ENCODE measurements at places on chromosomes 13 and 19.
A peak's percentile ranks its signal among the peaks of the same experiment; 100 is the strongest.

DNA sequence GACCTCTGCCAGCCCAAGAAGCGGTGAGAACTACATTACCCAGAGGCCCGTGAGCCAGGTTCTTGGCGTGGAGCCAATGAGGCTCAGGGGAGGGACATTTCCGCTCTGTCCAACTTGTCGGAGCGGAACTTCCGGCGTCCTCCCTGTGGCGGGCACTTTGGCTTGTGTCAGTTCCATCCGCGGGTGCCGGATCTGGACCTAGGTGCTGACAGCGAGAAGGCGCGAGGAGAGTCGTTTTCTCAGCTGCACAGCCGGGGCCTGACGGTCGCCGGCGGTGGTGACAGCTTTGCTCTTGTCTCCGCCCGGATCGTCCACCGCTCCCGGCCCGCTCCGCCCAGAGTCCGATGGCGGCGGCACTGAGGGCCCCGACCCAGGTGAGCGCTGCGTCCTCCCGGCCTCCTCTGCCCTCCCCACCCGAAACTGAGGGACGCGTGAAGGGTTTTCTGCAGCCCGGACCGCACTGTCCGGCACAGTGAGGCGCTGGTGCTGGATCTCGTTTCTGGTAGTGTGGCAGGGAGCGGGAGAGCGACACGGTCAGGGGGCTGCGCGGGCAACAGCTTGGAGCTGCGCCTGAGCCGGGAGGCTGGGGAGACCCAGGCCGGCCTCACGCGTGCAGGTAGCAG is at the start of gene ZNF530:
Gene ZNF530, plus strand, starts transcription at position 125 of the 623 bp plus-strand sequence. CDS start 4,461 bp downstream, outside the sequence.
- peak; percentile 81 for DNase-seq

DNA sequence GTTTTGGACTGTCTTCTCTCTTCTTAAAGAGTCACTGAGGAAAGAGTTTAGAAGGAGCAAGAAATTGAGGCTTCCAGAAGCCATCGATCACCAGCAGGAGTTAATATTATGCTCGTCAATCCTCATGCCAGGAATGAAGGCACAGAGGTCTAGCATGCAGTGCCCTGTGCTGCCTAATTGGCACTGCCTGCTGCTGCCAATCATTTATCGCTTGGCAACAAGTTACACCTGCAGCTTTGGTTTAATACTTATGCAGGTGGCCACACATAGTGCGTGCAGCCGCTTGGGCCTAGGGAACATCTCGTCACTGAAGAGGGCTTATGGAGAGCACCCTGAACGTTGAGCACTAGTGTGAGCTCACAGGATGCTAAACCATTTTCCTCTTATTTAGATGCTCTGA is 2.7 kb upstream of the SOX1 start:
- DNase-seq = peak; percentile 77

DNA sequence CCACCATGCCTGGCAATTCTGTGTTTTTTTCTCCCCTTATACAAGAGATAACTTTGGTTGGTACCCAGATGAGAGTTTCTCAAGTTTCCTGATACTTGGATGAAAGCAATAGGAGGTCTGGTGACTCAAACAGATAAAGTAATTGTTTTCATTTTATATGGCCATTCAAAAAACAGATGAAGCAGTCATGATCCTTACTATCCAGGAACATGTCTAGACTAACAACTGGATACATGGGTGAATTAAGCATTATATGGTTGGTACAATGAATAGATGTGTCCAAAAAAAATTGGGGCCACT is 8.5 kb downstream of the ZNF430 start:
- no peak for DNase-seq

GRCh38 chr19:1412995-1413800 is 5.8 kb downstream of the DAZAP1 start:
- no peak for DNase-seq

DNA sequence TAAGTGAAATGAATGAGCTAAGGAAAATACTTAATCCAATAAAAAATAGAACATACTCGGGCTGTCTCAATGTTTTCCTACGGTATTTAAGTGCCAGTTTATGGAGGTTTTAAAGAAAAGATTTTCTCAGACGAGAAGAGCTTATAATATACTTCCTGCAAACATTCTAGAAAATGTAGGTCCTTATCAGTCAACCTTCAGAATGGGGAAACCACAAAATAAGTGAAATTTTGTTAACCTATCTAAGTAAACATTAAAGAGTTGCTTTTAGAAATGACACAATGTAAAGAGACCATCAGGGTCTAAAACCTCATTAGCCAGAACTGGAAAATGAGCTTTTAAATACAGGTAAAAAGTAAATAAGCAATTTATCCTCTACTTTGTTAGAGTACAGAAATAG is 12.1 kb downstream of the MIR17HG start:
- DNase-seq = no peak

GRCh38 chr13:40087091-40088002 is 431.9 kb downstream of the COG6 start:
- DNase-seq = no peak

GRCh38 chr13:91630946-91631345 is 232.5 kb downstream of the GPC5 start:
- no peak for DNase-seq

DNA sequence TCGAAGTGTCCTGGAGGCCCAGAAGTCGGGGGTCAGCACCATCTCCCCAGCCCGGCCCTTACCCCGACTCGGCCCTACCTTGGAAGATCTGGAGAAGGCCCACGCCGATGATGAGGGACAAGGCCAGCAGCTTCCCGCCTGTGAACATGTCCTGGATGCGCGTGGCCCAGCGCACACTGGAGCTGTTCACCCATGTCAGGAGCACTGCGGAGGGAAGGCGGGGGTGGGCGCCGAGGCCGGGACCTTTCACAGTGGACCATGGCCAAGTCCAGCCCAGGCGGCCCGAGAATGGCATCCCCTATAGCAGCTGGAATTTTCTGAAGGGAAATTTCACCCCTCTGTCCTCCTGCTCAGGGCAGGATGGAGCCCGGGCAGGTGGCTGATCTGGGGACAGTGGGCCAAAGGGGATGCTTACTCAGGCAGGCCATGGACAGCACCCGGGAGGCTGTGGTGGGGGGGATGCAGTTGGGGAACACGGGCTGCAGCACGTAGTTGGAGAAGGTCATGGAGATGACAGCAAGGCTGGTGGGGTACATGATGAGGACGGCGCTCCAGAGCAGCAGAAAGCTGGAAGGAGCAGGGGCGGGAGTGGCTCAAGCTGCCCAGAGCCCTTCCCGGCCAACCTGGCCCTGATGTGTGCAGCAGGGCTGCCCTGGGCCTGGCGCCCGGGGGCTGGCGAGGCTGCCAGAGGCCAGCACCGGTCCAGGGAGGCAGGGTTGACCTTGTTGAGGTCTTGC is 13.0 kb downstream of the SLC7A10 start:
- no peak for DNase-seq

GRCh38 chr19:47330466-47330869 is 1.5 kb upstream of the C5AR2 start:
- DNase-seq = no peak

DNA sequence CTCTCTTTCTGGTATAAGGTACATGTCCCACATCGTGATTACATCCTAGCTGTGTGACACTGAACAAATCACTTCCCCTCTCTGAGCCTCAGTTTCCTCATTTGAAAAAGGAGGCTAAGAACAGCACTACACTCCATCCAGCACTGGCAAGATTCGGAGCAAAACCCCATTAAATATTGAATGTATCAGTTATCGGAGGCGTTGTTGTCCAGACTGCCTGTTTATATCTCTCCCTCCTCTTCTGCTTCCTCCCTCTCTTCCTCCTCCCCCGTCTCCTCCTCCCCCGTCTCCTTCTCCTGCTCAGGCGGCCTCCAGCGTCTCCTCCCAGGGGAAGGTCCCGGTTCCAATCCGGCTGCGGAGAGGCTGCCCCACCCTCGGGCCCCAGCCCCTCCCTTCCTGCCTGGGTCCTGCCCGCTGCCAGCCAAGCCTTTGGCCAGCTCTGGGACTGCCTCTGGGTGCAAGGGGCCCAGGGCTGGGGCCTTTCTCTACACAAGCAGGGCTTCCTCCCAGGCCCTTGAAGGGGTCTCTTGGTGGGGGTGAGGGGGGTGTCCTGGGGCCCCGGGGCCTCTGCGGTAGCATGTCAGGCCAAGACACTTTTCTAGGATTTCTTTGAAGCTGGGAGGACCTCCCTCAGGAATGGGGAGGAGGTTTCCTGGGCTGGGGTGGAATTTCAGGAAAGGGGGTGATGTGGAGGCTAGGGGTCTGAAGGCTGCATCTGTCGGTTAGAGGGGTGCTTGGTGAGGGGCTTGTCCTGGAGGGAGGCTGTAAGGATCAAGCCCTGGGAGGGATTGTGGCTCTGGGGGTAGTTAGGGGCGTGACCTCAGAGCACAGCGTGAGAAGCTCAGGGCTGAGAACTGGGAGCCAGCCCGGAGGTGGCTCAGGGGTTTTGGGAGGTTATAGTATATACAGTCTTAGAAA is 1.9 kb downstream of the RRAS start:
- no peak for DNase-seq
